ENCODE measurements at places on chromosomes 11 and 22.

GRCh38 chr11:69883292-69884255 is 64.4 kb upstream of the FGF3 start:
- DNase-seq, result no peak

- peak; percentile 61 for DNase-seq
Observed at GRCh38 chr11:45021692-45022141, 71.0 kb upstream of the TP53I11 start.

GRCh38 chr11:103887001-103887658 is 149.3 kb upstream of the DDI1 start:
- DNase-seq, result no peak

DNA sequence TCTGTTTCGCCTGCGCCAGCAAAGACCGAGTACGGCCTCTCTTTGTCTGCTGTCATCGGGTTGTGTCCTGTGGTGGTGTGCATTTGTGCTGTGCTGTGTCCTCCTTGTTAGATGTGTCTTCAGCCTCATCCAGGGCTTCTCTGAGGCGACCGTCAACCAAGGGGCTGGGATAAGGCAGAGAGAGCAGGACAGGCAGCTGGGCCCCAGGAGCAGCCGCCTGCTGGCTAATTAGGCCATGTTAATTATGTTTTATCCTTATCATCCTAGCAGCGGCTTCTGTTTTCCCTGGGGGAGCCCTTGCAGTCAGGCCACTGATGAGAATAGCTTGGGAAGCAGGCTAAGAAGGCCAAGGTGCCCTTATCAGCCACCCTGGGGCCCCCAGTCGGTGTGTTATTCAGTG is 40.7 kb upstream of the TTC12 start:
- no peak for DNase-seq

DNA sequence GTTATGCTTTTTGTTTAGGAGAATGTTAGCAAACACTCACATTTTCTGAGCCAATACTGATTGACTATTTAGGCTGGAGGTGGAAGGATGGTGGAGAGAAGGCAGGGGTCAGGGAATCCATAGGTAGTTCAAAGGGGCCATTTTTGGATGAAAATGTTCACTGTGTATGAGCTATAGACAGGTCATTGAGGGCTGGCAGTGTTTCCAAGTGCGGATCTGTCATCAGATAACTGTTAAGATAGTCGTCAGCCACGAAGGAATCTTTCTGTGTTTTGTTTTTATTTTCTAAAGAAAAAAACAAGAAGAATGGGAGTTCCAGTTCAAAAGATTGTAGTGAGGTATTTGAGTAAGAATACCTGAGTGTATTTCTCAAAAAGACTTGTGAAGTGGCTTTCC is 3.1 kb downstream of the KCNJ5 start:
- no peak for DNase-seq

DNA sequence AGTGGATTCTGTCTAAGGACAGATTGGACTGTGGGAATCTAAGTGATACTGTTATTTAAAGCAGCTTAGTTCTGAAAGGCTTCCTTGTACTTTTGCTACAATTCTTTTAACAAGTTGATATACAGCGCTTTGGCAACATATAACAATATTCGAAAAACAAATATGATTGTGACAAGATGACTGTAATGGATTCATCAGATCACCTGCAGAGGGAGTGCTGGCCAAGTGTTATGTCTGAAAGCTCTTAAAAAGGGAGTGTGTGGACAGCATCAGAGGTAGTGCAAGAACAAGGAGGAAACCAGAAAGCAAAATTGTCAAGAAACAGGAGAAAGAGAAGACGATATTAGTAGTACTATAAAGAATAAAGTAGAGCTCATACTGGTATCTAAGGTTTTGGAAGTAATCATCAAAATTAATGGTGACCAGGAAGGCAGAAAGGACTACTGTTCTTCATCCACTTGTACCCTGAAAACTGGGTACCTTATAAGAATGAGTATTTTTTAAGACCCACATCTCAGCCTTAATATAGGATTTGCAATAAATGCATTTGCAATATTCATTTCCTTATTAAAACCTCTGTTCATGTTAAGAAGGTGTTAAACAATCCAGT is 1112.0 kb upstream of the CCDC90B start:
- no peak for DNase-seq

All from H9 (cell line).